ENCODE measurements at places on chromosomes 7 and 10.

DNA sequence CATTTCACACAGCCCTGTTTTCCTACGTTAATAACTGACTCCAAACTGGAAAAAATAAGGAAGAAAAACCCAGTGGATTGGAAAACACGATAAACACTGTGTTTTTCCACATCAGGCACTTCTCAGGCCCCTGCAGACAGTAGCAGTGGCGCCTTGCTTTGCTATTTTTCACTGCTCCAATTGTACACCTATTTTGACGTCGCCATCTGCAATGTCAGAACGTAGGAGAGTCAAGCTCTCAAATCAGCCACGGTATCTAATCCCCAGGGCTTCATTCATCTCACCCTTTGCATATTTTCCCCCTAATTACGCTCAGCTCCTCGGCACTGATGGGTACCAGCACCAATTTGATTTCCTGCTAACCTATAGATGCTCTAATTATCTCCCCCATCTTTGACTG, 338.1 kb upstream of the GALNT17 start:
- DNase-seq: no peak

- DNase-seq: no peak
Observed at GRCh38 chr10:105063796-105064195, 422.7 kb downstream of the SORCS3 start.

GRCh38 chr10:25294032-25294926, 119.5 kb downstream of the GPR158 start:
- no peak for DNase-seq

- DNase-seq: no peak
Observed at GRCh38 chr10:3791974-3792633, 7.1 kb upstream of the KLF6 start.

GRCh38 chr7:7909376-7909775, 59.2 kb upstream of the GLCCI1 start:
- DNase-seq: no peak

DNA sequence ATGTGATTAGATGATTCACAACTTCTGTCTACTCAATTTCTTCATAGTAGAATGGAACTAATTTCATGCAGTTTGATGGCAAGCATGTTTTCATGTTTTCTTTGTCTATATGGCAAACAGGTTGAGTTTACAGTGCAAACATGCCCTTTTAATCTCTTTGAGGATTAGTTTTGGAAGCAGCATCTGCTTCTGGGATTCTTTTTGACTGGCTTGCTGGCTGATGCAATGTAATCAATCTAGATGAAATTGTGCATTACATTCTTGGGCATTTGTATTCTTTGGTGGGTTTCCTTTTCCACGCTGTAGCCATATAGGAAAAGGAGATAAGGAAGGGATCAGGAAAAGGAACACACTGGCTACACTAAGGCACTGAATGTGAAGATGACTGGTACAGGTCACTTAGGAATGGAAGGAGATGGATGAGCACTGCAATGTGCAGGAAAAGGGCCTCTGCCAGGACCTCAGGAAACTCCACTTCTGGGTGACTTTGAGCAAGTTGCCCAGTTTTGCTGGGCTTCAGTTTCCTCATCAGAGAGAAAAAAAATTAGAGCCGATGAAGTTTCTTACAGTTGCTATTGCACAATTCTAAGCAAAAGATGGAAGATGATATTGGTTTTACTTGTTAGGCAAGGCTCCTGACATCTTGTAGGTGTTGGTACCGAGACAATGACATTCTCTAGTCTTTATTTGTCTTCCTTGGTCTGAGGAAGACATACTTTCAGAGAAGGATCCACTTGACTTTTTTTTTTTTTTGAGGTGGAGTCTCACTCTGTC, 269.1 kb downstream of the SUGCT start:
- no peak for DNase-seq

DNA sequence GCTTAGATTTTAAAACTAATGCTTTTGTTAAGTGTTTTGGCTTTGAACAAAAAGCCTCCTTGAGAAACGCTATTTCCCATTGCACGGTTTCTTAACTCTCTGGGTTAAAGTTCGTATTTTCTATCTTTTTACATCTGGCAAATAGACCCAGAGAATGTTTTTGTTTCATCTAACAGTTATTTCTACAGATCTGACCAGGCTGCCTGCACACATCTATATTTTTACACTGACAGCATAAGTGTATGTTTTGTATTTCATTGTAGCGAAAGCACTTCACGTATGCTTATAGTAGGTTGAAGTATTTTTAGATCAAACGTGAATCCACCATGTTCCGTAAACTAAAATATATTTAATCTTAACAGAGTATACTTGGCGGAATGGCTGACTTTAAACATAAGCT, 477.3 kb downstream of the SDK1 start:
- DNase-seq: no peak

DNA sequence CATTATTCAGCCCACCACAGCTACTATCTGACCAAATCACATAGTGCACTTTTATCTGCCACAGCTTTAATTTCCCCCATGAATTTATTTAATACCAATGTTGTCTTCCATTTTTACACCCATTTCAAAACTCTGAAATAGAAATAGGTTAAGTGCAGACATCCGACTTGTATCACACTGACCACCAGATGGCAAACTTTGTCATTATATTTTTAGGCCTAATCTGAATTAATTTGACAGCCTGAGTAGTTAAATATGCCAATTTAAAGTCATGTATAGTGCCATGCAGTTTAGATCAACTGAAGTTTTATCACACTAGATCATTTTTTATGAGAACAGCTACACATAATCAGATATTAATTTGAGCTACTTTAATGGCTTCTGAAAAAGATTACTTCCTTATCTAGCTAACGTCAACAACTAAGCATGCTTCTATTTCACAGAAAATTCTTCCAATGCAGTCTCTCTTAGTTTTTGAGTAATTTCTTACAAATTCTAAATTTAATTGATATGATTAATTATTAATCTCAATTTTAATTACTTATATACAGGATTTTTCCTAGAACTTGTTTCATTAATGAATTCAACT, 566.4 kb downstream of the GFRA1 start:
- DNase-seq: no peak

GRCh38 chr7:19575909-19576557, 132.8 kb downstream of the POLR1F start:
- DNase-seq: no peak

DNA sequence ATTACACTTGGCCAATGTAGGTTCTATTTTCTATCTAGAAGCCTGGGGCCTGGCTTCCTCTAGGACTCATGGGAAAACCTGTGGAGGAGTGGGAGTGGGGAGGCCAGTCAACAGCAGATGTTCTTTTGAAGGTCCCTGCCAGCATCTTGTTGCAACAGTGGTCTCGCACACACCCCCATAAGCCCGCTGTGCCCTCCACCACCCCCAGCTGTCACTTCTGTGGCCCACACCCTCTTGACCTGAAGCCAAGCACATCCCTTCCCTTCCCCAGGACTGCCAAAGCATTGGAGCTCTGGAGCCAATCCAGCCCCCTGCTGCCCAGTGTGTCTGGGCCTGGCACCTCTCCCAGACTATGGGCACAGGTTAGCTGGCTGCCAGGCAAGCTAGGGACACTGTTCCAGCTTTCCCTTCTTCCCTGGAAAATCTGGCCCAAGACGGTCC, 1.9 kb upstream of the STX1A start:
- no peak for DNase-seq

DNA sequence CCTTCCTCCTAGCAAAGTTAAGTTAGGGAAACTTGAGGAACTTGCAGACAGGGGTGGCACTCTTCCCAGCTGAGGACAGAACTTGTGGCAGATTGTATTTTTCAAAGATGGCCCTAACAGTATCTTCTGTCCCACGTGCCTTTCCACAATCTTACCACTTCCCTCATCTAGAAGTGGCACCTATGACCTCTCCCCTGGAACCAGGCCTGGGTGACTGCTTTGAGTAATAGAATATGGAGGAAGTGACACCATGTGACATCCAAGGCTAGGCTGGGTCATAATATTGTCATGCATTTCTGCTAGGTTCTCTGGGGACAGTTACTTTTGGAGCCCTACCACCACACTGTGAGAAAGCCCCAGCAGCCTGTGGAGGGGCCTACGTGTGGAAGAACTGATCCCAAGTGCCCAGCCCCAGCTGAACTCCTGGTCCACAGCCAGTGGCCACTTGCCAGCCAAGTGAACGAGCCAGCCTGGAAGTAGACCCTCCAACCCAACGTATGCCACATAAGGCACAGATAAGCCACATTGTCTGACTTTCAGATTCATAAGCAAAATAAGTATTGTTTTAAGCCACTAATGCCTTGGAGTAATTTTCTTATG, 193.7 kb downstream of the PTPN20 start:
- no peak for DNase-seq

DNA sequence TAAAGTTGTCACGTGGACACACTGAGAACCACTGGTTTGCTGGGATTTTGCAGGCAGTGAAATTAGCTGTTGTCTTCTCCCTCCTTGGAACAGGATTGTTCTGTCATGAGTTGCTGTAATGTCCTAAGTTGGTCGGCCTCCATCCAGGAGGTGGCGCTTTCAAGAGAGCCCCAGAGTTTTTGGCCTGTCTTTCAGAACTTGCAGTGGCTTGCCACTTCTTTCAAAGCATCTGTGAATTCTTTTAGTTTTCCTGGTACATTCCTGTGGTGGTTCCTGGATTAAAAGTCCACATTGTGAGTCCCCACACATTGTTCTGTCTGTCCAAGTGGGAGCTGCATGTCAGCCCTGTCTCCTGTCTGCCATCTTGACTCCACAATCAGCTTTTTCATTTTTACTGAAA, 133.8 kb downstream of the PON1 start:
- no peak for DNase-seq

DNA sequence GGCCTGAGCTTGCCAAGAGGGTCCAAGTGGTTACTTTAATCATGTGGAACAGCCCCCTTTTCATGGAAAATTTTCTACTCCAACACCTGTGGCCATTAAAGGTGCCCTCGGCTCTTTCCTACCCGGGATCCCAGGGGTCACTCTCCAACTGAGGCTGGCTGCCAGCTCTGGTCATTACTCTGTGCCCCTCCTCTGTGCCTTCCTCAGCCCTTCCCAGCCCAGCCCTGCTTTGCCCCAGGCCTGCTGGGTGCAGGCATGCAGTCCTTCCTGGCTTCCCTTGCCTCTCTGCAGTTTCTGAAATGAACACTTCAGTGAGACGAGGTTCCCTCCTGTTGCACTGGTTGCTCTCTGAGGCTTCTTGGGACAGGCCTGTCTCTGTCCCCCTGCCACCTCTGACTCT, 951.1 kb upstream of the ZNF722 start:
- no peak for DNase-seq
